Parietal lobe (tissue), 2 donors: ENCODE measurements at places on chromosomes 16 and 17. TPM values are rescaled to one million over a fixed set of nuclear protein-coding genes. Genes with fewer than 3 reads are reported as not detected.

ADCY7 gene
- 9.4 TPM for total RNA-seq

TMEM235 gene
- not detected for total RNA-seq

EME1 gene
- total RNA-seq: 3.4 TPM

HSD11B2 gene
- total RNA-seq: not detected

MYCBPAP gene
- total RNA-seq: 2.2 TPM

MON1B gene
- total RNA-seq: 11.0 TPM

TAT gene
- not detected for total RNA-seq

KCTD11 gene
- 2.5 TPM for total RNA-seq

GUCY2D gene
- total RNA-seq: not detected

PPY gene
- total RNA-seq: not detected

CCR7 gene
- total RNA-seq: not detected

SPNS2 gene
- 16.3 TPM for total RNA-seq

C17orf100 gene
- 5.3 TPM for total RNA-seq

WFIKKN1 gene
- total RNA-seq: 1.3 TPM

KRTAP2-1 gene
- not detected for total RNA-seq

SSTR5 gene
- not detected for total RNA-seq

TBC1D3H gene
- not detected for total RNA-seq

LRRC37A gene
- 9.7 TPM for total RNA-seq

CAPNS2 gene
- not detected for total RNA-seq

TMEM114 gene
- not detected for total RNA-seq

EVI2A gene
- total RNA-seq: 1.9 TPM

OR1G1 gene
- total RNA-seq: not detected

TMC7 gene
- 3.4 TPM for total RNA-seq

OR3A3 gene
- not detected for total RNA-seq

SEC14L5 gene
- 0.94 TPM for total RNA-seq

HDAC5 gene
- 115 TPM for total RNA-seq

SPSB3 gene
- 74.2 TPM for total RNA-seq

TBC1D3D gene
- total RNA-seq: not detected

C16orf74 gene
- total RNA-seq: 1.9 TPM

GP1BA gene
- not detected for total RNA-seq

MIS12 gene
- 32.9 TPM for total RNA-seq

APOBR gene
- 0.31 TPM for total RNA-seq

KRT33B gene
- not detected for total RNA-seq

TMEM238L gene
- not detected for total RNA-seq

ARHGAP23 gene
- 75.7 TPM for total RNA-seq

NPIPB6 gene
- 8.5 TPM for total RNA-seq

PTGES3L gene
- 2.5 TPM for total RNA-seq

SLC38A10 gene
- total RNA-seq: 19.4 TPM
